A549 treated with dexamethasone at 1 μM for 4 hours (cell line): ENCODE measurements at places on chromosomes 11 and 22. TPM values are rescaled to one million over a fixed set of nuclear protein-coding genes. Genes with fewer than 3 reads are reported as not detected.

GGTLC2 gene
- total RNA-seq, result not detected in 5 replicates

GGTLC3 gene
- not detected in 5 replicates for total RNA-seq

MS4A8 gene
- not detected in 5 replicates for total RNA-seq

TMEM45B gene
- 0.04 to 0.18 TPM (median 0.11 TPM) in 5 replicates for total RNA-seq

CHRNA10 gene
- total RNA-seq, result 0.73 to 1.4 TPM (median 0.98 TPM) in 5 replicates

BTG4 gene
- total RNA-seq, result 0.13 to 0.18 TPM (median 0.17 TPM) in 3 of 5 replicates, not detected in the others

YPEL1 gene
- total RNA-seq, result 0.05 to 0.72 TPM (median 0.38 TPM) in 5 replicates

CCDC73 gene
- 0.03 to 0.04 TPM in 2 of 5 replicates, not detected in the others for total RNA-seq

HEPHL1 gene
- not detected in 5 replicates for total RNA-seq

CRYAB gene
- total RNA-seq, result 12.4 to 28.7 TPM (median 17.0 TPM) in 5 replicates

NAALAD2 gene
- total RNA-seq, result not detected in 5 replicates

TRIM51 gene
- not detected in 5 replicates for total RNA-seq

LRRC10B gene
- total RNA-seq, result 0.07 to 0.28 TPM (median 0.18 TPM) in 5 replicates

VSIG2 gene
- total RNA-seq, result not detected in 5 replicates

OR8K5 gene
- not detected in 5 replicates for total RNA-seq

HEPN1 gene
- not detected in 5 replicates for total RNA-seq

TRIM48 gene
- total RNA-seq, result 0.05 to 0.06 TPM in 2 of 5 replicates, not detected in the others

ART1 gene
- 0.08 TPM in 1 of 5 replicates, not detected in the others for total RNA-seq
